Putamen (tissue), 1 donor: ENCODE measurements at places on chromosomes 2 and 18.
A peak's percentile ranks its signal among the peaks of the same experiment; 100 is the strongest.

DNA sequence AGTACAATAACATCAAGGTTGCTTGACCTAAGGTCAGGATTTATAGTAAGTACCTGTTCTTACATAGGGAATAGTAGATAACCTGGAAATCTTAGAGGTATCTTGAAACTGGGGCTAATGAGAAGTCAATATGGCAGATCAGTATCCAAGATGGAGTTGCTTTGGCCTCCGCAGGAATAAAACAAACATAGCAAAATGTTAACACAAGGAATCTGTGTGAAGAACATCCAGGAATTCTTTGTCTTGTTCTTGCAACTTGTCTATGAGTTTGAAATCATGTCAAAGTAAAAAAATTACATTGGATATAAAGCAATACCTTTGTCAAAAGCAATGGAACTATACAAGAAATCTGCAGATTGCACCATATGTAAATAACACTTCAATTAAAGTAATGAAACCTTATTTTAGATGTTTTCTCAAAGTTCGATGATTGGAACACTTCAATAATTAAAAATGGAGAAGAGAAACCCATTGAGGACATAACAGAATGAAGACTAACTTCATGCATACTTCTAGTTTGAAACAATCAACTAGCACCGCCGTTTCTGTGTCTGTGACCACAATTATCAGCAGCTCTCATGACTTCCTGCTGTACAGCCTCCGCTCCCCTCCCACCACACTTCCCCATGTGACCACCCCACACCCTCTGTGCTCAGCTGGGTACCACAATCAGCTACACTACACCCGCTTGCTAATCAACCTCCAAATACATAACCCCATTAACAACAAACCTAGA is 27.6 kb downstream of the C2orf76 start:
- no peak for DNase-seq

DNA sequence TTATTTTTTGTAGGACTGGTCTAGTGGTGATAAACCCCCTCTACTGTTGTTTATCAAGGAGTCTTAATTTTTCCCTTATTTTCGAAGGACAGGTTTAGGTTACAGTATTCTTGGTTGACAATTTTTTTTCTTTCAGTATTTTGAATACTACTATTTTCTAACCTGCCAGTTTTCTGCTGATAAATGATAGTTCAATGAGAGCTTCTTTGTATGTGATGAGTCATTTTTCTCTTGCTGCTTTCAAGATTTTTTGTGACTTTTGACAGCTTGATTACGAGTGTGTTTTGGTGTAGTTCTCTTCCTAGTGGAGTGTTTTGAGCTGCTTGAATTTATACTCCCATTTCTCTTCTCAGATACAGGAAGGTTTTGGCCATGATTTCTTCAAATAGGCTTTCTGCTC is 77.5 kb downstream of the ACSL3 start:
- no peak for DNase-seq

DNA sequence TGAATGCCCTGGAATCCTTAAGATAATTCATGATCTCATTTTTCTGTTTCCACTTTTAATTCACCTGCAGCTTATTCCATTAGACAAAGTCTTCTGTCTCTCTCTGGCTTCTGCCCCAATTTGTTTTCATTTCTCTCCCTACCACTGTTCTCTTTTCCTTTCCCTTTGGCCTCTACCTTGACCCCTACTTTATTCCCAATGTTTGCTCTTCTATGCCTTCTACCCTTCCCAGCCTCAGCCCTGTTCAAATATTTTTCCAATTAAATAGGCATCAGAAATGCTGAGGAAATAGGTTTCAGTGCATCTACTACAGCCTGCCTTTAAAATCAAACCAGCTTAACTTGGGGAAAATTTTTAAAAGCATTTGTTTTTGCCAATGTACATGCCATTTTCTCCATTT is 443.7 kb upstream of the CWC22 start:
- DNase-seq, result no peak

- no peak for DNase-seq
These were observed 15.6 kb downstream of the ATOH8 start for GRCh38 chr2:85769236-85769982.

DNA sequence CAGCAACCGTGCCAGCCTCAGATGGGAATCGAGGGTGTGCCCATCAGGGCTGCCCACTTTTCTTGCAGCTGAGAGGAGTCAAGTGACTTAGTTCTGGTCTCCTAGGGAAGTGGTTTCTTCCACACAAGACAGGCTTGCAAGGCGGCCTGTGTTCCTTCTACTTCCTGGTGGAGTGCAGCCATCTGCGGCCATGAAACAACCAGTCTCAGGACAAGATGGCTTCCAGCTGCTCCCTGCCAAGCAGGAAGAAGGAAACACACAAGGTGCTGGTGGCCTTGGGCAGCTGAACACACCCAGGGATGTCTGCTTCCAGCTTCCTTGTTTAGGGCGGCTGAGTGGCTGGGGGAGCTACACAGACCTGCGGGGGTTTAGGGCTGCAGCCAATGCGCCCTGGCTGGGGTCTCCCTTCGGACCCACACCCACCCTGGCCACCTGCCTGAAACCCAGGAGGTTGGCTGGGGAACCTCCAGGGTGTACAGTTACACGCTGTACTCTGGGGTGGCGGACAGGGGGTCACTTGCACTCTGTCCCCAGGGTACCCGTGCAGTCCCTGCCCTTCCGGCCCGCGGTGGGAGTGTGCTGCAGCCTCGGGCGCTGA is 34.7 kb downstream of the PTPN18 start:
- DNase-seq, result no peak

DNA sequence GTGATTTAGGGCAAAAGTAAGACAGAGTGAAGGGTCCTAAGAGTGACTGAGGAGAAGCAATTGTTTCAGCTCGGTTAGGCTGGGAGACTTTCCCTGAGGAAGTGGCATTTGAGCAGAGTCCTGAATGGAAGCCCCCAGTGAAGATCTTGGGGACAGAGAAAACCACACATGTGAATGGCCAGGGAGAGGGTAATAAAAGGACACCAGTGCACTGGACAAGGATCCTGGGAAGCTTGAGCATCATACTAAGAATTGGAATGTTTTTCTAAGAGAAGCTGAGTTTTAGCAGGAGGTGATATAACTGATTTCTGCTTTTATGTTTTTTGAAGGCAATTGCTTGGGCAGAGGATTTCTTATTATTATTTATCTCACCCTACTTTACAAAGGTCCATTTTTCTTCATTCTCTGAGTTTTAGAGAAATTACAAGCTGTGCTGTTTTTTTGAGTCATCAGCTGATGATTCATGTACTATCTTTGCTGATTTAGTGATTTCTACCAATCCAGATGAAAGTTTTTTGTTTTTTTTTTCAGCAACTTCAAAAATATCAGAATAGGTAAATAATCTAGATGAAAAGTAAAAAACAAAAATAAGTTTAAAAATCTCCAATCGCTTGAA is 43.5 kb downstream of the MFSD6 start:
- no peak for DNase-seq

- DNase-seq, result no peak
These were observed 20.2 kb downstream of the NRXN1 start for GRCh38 chr2:51011693-51012092.

DNA sequence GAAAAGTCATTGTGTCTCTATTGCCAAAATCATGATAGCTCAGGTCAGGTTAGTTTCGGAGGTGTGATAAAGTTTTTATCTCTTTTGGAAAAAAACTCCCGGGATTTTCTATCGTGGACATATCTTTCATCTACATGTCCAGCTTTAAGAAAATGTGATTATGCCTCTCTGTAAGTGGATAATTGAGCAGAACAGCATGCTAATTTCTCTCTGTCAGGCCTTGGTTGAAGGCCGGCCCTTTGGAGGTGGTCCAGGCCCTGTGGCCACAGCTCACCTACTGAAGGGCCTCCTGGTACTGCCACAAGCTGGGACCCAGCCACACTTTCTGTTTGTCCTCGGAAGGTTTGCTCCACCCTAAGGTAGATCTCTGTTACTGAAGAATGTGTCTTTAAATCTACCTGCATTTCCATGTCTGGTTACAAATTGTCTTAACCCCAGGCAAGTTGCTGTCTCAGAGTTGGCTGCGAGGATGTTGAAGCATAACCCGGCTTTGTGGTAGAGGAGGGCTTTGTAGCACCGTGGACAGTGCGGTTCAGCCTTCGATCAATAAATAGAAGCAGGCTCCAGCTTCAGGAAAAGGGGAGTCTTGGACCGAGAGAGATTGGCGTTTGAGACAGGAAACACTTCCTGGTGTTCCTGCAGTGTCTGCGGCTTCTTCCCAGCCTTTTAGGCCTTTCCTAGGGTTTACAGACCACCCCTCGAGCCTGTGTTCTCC is 25.5 kb downstream of the TCF7L1 start:
- DNase-seq, result no peak

- no peak for DNase-seq
These were observed 698.3 kb upstream of the HS6ST1 start for GRCh38 chr2:129016972-129017371.

GRCh38 chr18:57841568-57841967 is 38.5 kb upstream of the ATP8B1 start:
- no peak for DNase-seq

DNA sequence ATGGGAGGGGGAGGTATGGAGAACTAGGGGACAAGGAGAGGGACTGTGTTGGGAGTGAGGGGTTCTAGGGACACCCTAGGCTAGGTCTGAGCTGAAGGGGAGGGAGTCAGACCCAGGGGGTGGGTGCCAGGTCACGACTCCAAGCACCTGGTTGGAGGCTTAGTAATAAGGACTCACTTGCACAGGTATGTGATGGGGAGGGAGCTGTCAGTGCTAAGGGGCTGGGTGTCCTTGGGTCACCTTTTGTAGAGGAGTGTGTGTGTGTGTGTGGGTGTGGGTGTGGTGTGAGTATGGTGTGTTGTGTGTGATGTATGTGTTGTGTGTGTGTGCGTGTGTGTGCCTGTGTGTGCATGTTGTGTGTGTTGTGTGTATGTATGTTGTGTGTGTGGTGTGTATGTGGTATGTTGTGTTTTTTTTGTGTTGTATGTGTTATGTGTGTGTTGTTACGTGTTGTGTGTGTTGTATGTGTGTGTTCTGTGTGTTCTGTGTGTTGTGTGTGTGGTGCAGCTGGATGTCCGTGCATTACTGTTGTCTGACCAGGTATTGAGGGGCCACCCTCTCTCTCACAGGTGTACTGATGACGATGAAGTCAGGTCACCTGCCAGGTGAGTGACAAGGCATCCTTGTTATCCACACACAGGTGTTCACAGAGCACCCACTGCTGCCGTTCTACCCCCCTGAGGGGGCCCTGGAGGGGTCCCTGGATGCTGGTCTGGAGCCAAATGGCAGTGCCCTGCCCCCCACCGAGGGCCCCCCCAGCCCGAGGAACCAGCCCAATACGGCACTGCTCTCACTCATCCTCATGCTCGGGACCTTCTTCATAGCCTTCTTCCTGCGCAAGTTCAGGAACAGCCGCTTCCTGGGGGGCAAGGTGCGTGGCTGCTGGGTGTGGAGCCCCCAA is 9.8 kb downstream of the SLC4A3 start:
- no peak for DNase-seq

GRCh38 chr2:20351555-20352229 is 1.0 kb upstream of the PUM2 start:
- DNase-seq, result no peak

GRCh38 chr2:235896061-235896460 is 272.1 kb downstream of the GBX2 start:
- no peak for DNase-seq

GRCh38 chr2:143686585-143687164 is 557.5 kb downstream of the ARHGAP15 start:
- DNase-seq, result peak; percentile 49

- DNase-seq, result no peak
These were observed 50.5 kb upstream of the FZD7 start for GRCh38 chr2:201983174-201983573.

DNA sequence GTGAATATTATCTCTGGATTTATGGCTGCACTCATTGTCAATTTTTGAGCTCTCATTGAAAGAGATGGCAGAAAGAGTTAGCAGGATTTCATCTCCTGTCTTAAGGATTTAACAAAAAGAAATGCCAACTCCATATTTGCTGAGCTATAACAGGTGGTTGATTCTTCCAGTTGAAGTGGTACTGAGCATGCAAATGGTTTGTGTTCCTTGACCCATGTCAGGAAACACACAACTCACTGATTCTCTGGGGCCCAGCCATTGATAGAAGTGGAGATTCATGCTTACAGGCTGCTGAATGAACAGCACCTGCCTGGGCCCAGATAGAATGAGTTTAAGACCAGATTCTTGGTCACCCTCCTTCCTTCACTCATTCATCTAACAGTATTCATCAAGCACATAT is 128.8 kb downstream of the CERS6 start:
- no peak for DNase-seq

GRCh38 chr18:1015777-1016176 is 111.1 kb downstream of the ADCYAP1 start:
- no peak for DNase-seq

DNA sequence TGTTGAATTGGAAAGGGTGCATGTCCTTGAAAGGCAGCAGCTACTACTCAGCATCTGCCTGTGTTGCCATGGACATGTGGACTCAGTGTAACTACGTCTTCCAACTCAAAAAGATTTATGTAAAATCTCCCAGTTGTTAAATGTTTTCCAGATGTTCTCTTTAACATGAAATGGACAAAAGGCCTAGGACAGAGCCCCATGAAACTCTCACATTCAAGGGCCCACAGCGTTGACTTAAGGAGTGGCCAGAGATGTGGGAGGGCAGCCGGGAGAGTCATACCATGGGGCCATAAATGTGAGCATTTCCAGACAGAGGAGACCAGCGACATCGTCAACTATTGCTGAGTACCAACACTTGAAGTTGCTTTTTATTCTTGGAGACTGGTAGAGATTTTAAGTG is 9.9 kb downstream of the SLC3A1 start:
- no peak for DNase-seq

GRCh38 chr18:40907842-40908241 is 1047.2 kb upstream of the PIK3C3 start:
- no peak for DNase-seq

GRCh38 chr18:23451491-23451890 is 1.6 kb upstream of the RIOK3 start:
- DNase-seq, result no peak

DNA sequence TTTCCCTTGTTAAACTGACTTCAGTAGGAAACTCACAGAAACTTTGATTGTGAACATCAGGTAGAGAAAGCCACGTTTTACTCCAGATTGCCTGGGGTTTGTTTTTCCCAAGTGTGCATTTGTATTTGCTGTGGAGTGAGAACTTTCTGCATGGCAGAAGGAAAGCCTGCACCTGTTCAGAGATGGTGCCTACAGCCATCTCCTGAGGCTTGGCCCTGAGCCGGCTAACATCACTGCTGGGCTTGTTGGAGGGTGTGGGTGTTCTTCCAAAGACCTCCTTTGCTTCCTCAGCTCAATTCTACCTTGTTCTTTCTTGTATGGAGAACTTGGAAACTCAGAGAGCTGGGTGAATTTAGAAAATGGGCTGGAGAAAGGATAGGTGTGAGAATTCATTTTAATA is 16.1 kb downstream of the KCNS3 start:
- DNase-seq, result no peak

GRCh38 chr2:173452416-173452815 is 97.7 kb downstream of the CDCA7 start:
- no peak for DNase-seq

DNA sequence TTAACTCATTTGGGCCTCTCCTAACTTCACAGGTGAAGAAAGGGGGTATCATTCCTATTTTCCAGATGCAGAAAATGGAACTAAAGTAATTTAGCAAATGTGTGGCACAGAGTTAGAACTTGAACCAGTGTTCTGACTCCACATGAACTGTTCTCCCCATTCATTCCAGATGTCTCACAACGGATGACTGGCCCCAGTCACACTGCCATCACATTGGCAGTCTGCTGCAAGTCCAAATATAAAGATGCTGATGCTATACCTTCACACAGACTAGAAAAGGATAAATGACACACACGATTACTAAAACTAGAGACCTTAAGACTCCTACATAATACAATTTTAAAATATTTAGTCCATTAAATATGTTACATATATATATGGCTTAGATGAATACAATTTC is 195.7 kb downstream of the NBAS start:
- no peak for DNase-seq
